NCI-H1417 treated with DMSO at 0.1 percent for 48 hours (cell line): ENCODE measurements at places on chromosomes 6 and 20.

- DNase-seq, result no peak
Observed at GRCh38 chr20:61942526-61942925, 123.2 kb downstream of the TAF4 start.

- DNase-seq, result no peak
Observed at GRCh38 chr6:105620878-105621277, 218.0 kb upstream of the PREP start.

- no peak for DNase-seq
Observed at GRCh38 chr6:139129284-139129683, 5.6 kb upstream of the HECA start.

- no peak for DNase-seq
Observed at GRCh38 chr6:79495246-79495645, 42.0 kb downstream of the LCA5 start.

DNA sequence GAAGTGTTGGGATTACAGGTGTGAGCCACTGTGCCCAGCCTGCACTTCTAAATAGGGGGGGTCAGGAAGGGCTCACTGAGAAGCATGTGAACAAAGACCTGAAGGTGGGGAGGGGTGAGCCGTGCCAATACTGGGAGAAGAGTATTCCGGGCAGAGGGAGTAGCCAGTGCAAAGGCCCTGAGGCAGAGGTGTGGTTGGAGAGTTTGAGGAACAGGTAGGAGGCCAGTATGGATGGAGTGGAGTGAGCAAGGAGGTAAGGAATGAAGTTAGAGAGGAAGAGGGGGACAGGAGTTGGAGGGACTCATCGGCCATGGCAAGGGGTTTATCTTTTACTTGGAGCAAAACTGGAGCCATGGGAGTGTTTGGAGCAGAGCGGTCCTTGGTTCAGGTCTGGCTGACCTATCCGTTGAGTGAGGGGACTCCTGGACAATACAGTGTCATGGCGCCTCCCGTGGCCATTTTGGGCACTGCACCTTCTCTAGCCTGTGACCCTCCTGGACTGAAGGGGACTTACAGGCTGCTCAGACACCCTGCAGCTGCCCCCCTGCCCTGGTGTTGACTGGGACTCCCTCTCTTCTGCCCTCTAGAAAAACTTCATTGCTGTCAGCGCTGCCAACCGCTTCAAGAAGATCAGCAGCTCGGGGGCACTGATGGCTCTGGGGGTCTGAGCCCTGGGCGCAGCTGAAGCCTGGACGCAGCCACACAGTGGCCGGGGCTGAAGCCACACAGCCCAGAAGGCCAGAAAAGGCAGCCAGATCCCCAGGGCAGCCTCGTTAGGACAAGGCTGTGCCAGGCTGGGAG lies 12.1 kb downstream of the FOXS1 start:
- DNase-seq, result no peak
